ENCODE measurements at places on chromosomes 7 and 10.

- no peak for DNase-seq
Observed at GRCh38 chr7:158606671-158607424, 19.2 kb upstream of the PTPRN2 start.

GRCh38 chr7:147510923-147511322 lies 1079.6 kb upstream of the C7orf33 start:
- DNase-seq: no peak

GRCh38 chr10:6958254-6958653 lies 378.2 kb upstream of the PRKCQ start:
- no peak for DNase-seq

- DNase-seq: no peak
Observed at GRCh38 chr7:92968502-92968901, 132.1 kb upstream of the CDK6 start.

DNA sequence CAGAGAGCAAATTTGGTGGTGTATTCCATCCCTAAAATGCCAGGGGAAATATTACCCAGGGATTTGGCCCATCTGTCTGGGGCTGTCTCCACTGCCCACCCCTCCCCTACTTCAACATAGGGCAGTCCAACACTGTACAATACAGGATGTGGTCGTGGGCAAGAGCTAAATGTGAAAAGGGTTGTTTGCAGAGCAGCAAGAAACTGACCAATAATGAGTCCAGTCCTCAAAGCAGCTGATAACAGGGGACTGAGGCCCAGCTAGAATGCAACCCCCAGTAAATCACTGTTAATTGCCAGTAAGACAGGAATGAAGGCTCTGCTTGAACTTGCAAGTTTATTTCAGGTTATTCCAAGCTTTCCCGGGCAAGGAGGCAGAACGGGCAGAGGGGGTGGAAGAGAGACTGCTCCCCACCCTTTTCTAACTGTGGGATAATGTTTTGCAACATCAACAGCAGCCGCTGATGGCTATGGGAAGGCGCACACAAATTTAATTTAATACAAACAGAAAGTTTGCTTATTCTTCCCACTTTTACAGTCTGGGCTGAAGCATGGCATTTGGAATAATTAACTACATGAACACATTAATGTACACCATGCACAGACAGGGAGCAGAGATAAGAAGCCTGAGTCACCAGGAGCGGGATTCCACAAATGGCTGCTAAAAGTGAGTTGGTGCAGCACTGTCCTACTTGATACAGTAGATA lies 36.8 kb downstream of the AFAP1L2 start:
- DNase-seq: no peak

GRCh38 chr7:23356726-23357125 lies 57.6 kb downstream of the MALSU1 start:
- no peak for DNase-seq

DNA sequence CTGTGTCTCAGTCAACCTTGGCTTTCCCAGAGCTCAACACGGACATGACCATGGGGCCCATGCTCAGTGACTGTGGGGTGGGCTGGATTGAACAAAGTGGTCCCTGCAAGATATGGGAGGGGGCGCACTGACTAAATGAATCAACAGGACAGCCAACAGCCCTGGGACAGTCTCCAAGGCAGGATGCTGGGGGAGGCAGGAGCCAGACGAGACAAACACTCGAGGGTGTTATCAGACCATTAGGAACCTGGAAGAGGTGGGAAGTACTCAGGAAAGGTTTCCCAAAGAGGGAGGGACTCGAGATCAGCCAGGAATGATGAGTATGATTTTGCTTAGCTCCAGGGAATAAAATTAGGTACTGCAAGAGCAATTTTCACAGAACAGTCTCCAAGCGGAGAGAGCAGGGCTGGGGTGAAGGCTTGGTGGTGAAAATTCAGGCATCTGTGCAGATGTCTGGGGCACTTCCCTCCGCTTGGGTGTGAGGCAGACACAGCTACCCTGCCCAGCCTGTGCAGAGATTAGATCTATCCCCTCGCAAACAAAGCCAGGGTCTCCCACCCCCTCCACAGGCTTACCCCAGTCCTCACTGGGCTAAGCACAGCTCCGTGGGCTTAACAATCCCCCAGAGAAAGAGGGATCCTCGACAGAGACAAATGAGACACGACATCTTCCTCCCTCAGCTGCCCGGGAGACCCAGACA lies 261.1 kb upstream of the ZMIZ1 start:
- no peak for DNase-seq

DNA sequence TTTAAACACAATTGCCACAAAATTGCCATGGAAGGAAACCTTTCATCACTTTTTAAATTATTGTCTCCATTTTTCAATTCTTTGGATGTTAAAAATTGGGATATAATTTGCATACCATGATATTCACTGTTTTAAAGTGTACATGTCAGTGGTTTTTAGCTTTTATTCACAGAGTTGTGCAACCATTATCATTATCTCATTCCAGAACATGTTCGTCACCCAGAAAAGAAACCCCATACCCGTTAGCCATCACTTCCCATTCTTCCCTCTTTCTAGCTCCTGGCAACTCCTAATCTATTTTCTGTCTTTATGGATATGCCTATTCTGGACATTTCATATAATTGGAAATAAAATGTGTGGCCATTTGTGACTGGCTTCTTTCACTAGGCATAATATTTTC lies 260.3 kb upstream of the FERD3L start:
- no peak for DNase-seq

DNA sequence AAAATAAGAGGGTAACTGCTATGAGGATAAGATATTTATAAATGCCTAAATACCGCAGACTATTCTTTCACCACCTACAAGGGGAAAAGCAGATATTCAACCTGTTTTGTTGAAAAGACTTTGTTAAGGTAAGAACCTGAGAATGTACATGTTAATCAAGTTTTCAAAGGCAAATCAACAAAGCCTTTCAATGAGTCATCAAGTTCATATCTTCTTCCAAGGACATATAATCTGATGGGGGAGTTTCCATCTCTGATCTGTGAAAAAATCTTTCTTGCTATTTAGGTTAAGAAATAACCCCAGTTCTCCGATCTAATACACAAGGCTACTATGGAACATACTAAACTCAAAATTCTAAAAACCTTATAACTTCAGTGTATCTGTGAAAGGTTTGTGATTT lies 40.0 kb upstream of the ANLN start:
- DNase-seq: no peak

- DNase-seq: no peak
Observed at GRCh38 chr7:14195871-14196270, 206.4 kb upstream of the ETV1 start.

- no peak for DNase-seq
Observed at GRCh38 chr10:79019441-79020014, 49.2 kb upstream of the ZMIZ1 start.

- no peak for DNase-seq
Observed at GRCh38 chr10:29746080-29746797, 111.5 kb upstream of the SVIL start.

- DNase-seq: no peak
Observed at GRCh38 chr7:2873146-2873545, 29.0 kb upstream of the GNA12 start.

- no peak for DNase-seq
Observed at GRCh38 chr7:45084336-45084735, 4.4 kb downstream of the NACAD start.

DNA sequence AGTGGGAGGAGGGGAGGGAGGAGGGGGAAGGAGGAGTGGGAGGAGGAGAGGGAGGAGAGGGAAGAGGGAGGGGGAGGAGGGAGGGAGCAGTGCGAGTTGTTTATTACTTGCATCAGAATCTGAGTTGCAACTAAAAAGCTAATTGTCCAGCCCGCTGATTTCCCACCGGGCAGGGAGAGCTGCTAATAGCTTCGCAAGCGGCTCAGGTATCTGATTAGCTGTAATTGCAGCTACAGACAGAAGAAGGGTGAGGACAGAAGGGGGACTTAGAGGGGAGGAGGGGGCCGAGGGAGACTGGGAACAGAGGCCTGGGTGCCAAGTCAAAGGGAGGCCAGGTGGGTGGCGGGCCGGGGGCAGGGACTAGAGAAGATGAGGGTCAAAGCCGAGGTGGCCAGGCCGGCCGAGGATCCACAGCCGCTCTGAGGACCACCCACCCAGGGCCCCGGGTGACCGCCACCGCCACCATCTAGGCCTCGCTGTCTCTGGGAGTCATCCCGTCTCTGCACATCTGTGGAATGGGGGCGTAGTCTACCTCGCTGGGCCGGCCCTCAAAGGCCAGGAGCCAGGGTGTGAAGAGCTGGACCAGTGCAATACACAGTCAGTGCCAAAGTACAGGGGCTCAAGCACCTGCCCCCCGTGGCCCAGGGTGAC lies 54.2 kb downstream of the MICALL2 start:
- DNase-seq: no peak

DNA sequence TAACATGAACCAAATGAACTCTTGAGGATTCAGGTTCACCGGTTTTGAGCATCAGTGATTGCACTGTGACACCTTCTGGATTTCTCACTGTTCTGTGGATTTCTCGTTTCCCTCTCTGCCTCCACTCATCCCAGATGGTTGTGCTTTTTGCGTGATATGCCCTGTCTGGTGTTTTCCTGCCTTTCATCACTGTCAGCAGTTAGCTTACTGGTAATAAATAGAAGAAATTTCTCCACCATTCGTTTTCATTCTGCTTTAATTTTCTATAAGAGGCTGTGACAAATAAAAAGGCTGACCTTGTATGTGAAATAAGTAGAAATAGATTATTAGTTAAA lies 16.2 kb downstream of the BPGM start:
- no peak for DNase-seq

GRCh38 chr7:464454-465401 lies 54.9 kb downstream of the PDGFA start:
- no peak for DNase-seq

DNA sequence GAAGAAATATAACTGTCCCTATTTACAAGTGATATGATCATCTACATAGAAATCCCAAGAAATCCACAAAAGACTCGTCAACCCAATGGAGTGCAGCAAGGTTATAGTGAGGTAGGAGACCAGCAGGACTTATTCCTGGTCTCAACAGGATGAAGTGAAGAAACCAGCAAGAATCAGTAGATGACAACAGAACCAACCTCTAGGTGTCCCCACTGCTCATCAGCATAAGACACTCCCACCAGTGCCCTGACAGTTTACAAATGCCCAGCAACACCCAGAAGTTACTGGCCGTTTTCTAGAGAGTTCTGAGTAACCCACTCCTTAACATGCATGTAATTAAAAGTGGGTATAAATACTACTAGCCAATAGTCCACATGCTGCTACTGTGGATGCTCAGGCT lies 470.5 kb upstream of the LRRTM3 start:
- no peak for DNase-seq

All from NCI-H524 treated with DMSO at 0.1 percent for 48 hours (cell line).